ENCODE measurements at places on chromosomes 1 and 21. TPM values are rescaled to one million over a fixed set of nuclear protein-coding genes. Genes with fewer than 3 reads are reported as not detected.

The LAMB3 gene
- total RNA-seq: 2.3 TPM

The PGBD5 gene
- total RNA-seq: 0.02 TPM

The PRDM16 gene
- 0.25 TPM for total RNA-seq

The TNFRSF4 gene
- 26.5 TPM for total RNA-seq

The PTPN7 gene
- 196 TPM for total RNA-seq

The C1orf141 gene
- total RNA-seq: not detected

The TSNAX gene
- 44.8 TPM for total RNA-seq

The DIO1 gene
- not detected for total RNA-seq

The CLDN14 gene
- not detected for total RNA-seq

The HSPB7 gene
- not detected for total RNA-seq

The PLPPR4 gene
- not detected for total RNA-seq

The S100A16 gene
- not detected for total RNA-seq

The ACTN2 gene
- not detected for total RNA-seq

The ITLN1 gene
- total RNA-seq: not detected

The TNFSF18 gene
- total RNA-seq: not detected

The WNT4 gene
- total RNA-seq: not detected

The ZNF695 gene
- 0.10 TPM for total RNA-seq

The GRIK1 gene
- not detected for total RNA-seq

The CITED4 gene
- total RNA-seq: 4.9 TPM

The OR10J1 gene
- not detected for total RNA-seq

The RNF223 gene
- total RNA-seq: not detected

The CPT2 gene
- total RNA-seq: 9.0 TPM

The FAM177B gene
- total RNA-seq: not detected

The SPATA17 gene
- not detected for total RNA-seq

The TMEM200B gene
- total RNA-seq: not detected

The CELA3B gene
- total RNA-seq: not detected

The CFH gene
- 0.88 TPM for total RNA-seq

The TNFRSF25 gene
- 19.9 TPM for total RNA-seq

The LCE1B gene
- not detected for total RNA-seq

The SPRR3 gene
- total RNA-seq: not detected

The GRIK3 gene
- not detected for total RNA-seq

The CD2 gene
- total RNA-seq: 93.4 TPM

The ERICH3 gene
- 0.68 TPM for total RNA-seq

The CD1D gene
- 1.5 TPM for total RNA-seq

The PCAT6 gene
- 1.5 TPM for total RNA-seq

The IL22RA1 gene
- total RNA-seq: not detected

The OR2T11 gene
- not detected for total RNA-seq

The CLCA1 gene
- not detected for total RNA-seq

The PRKAA2 gene
- not detected for total RNA-seq

Measured in natural killer cell (primary cell).